ENCODE measurements at places on chromosomes 7 and 10.
A peak's percentile ranks its signal among the peaks of the same experiment; 100 is the strongest.

GRCh38 chr7:140249036-140249806, 72.4 kb upstream of the KDM7A start:
- no peak for DNase-seq

GRCh38 chr7:68922850-68923249, 675.4 kb upstream of the AUTS2 start:
- DNase-seq, result no peak

- DNase-seq, result no peak
Observed at GRCh38 chr7:149432121-149432691, 28.7 kb downstream of the ZNF777 start.

DNA sequence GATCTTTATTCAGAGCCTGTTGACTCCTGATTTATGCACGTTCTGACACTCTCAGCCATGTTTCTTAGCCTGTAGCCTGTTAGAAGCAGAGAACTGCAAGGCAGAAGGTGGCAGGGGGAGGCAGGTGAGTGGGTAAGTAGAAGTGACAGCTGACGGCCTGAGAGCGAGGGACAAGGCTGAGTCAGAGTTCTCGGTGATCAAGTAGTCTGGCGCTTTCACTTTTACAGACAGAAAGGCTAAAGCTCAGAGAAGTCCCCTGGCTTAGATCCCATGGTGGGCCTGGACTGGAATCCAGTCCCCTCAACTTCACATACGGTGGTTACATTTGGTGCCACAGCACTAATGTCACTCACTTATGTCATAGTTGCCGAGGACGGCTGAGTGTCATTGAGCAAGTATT, 139.0 kb downstream of the TACC2 start:
- peak; percentile 65 for DNase-seq

- peak; percentile 7 for DNase-seq
Observed at GRCh38 chr10:30553626-30554439, 75.7 kb downstream of the LYZL2 start.

GRCh38 chr7:52826515-52827265, 208.7 kb upstream of the POM121L12 start:
- no peak for DNase-seq

GRCh38 chr7:140638173-140638791, 2.3 kb downstream of the DENND2A start:
- no peak for DNase-seq

GRCh38 chr10:110304394-110304779, 333 bp downstream of the SMNDC1 start:
- no peak for DNase-seq

GRCh38 chr10:122515588-122516231, 44.8 kb upstream of the DMBT1 start:
- DNase-seq, result no peak

Measured in NCI-H510A treated with DMSO at 0.1 percent for 48 hours (cell line).